ENCODE measurements at places on chromosomes 3 and 15. TPM values are rescaled to one million over a fixed set of nuclear protein-coding genes. Genes with fewer than 3 reads are reported as not detected.

DNA sequence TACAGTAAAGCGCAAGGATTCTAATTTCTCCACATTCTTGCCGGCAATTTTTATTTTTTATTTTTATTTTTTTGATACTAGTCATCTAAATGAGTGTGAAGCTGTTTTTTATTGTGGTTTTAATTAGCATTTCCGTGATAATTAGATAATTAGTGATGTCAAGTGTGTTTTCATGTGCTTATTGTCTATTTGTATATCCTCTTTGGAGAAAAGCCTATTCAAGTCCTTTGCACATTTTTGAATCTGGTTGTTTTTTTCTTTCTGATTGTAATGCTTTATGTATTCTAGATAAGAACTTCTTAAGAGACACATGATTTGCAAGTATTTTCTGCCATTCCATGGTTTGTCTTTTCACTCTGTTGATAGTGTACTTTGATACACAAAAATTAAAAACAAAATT is 16.1 kb downstream of the CTDSPL2 start:
- DNase-seq, result no peak

- no peak for DNase-seq
Measured at GRCh38 chr3:33093847-33094246, 3.1 kb downstream of the GLB1 start.

DNA sequence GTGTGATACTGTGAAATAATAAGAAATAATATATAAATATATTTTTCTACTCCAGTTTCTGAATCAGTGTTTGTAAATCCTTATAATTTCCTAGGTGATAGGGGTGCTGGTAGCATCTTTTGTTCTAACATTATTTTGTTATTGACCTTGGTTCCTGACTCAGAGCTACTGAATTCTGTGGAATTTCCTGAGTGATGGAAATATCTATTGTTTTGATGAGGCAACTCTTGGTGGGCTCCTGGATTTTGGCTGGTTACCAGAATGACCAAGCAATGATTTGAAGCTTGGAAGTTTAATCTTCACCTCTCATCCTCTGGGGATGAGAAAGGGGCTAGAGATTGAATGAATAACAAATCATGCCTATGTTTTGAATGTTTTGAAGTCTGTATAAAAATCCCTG is 377.3 kb downstream of the LPP start:
- DNase-seq, result peak; percentile 88

GRCh38 chr3:37935756-37936666 is 54.6 kb upstream of the VILL start:
- peak; percentile 98 for DNase-seq

THBS1 gene
- total RNA-seq, result 631 TPM

GOLGA8M gene
- total RNA-seq, result 0.26 TPM

- DNase-seq, result no peak
Measured at GRCh38 chr15:64690008-64690407, 85.4 kb downstream of the RBPMS2 start.

GRCh38 chr15:62510791-62511190 is 345.7 kb upstream of the C2CD4B start:
- no peak for DNase-seq

- no peak for DNase-seq
Measured at GRCh38 chr3:190016966-190017365, 103.7 kb downstream of the P3H2 start.

DNA sequence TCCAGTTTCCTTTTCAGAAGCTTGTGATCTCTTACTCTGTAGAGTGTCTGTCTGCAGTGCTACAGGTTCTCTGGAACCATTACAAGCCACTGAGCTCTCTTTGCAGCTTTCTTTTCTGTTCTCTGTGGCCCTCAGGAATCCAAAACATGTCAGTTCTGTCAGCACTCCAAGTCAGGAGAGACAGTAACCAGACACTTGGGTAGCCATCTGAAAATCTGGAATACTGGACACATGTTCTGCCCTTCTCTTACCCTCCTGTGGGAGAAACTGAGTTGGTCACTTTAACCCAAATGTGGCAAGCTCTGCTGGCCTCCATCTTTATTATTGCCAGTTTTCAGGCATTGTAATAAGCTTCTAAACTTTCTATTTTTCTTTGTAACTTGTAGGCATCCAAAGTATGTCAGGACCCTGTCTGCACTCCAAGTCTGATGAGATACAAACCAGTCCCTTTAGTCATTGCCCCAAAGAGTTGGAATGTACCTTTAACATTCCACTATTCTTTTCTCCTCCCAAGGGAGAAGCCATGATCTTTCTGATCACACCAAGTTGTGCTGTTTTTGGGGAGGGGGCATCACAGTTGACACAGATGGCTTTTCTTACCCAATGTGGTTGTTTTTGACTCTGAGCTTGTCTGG is 183.7 kb downstream of the DPH6 start:
- no peak for DNase-seq

GOLGA6L4 gene
- total RNA-seq, result 1.5 TPM

- DNase-seq, result no peak
Measured at GRCh38 chr3:128496019-128496601, 3.1 kb upstream of the GATA2 start.

GRCh38 chr15:47817969-47818548 is 100.8 kb downstream of the SEMA6D start:
- DNase-seq, result no peak

DNA sequence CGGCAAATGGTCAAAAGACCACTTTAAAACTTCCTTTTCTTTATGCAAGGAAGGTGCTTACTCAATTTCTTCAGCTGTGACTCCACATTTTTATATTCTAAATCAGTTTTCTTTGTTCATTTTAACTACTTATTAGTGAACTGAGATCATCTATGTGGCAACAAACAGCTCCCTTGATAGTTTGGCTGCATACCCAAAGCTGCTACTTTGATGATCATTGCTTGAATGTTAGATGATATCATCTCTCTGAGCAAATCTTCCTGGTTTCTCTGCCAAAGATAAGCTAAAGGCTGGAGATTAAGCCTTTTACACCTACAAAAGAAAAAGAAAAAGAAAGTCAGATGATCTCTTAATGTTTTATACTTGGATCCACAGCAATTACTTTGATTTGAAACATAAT is 95.5 kb downstream of the DPH6 start:
- peak; percentile 85 for DNase-seq

DNA sequence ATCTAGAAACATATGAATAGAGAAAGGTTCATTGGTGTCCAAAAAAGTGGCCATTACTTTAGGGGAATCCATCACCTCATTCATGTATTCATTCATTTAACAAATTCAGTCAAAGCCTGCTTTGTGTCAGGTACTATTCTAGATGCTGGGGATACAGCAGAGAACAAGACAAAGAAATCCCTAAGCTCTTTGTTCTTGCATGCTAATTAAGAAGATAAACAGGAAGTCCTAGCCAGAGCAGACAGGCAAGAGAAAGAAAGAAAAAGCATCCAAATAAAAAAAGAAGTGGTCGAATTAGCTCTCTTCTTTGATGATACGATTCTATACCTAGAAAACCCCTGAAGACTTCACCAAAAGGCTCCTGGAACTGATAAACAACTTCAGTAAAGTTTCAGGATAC is 12.4 kb upstream of the ZMAT3 start:
- no peak for DNase-seq
